RWPE1 (cell line): ENCODE measurements at places on chromosomes 3 and 15.
A peak's percentile ranks its signal among the peaks of the same experiment; 100 is the strongest.

DNA sequence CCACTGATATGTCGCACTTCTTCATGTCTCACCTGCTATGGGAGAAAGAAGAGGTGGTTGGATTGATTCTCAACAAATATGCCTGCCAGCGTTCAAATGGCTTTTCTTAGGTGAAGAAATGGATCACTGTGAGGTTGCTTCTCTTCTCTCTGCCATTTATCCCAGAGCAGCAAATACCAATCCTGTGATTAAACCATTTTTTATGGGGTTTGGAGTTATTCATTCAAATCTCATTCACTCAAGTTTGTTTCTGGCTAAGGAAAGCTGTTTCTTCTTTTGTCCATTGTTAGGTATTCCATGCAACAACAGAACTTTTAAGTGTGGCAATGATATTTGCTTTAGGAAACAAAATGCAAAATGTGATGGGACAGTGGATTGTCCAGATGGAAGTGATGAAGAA is 12.2 kb upstream of the C3orf52 start:
- DNase-seq: peak; percentile 34

GRCh38 chr15:44535523-44536301 is 1.2 kb upstream of the EIF3J start:
- peak; percentile 19 for DNase-seq

DNA sequence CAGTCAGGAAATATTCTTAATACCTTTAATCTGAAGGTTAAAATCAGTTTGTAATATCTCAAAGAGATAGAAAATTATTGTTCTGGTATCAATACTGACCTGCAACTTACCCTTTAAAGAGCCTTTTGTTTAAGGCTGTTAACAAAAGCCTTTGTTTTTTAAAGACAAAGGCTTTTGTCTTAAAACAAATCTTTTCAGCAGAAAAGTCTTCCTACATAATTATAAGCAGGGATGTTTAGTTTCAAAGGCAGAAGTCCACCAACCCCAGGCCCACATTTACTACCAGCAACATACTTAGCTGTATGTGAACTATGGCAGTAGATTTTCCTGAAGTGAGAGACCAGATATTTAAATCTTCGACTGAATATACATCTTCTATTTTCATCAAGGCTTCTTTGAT is 36.2 kb downstream of the SLC30A4 start:
- DNase-seq: no peak

- no peak for DNase-seq
Observed at GRCh38 chr3:13881536-13882410, 1.9 kb upstream of the WNT7A start.

DNA sequence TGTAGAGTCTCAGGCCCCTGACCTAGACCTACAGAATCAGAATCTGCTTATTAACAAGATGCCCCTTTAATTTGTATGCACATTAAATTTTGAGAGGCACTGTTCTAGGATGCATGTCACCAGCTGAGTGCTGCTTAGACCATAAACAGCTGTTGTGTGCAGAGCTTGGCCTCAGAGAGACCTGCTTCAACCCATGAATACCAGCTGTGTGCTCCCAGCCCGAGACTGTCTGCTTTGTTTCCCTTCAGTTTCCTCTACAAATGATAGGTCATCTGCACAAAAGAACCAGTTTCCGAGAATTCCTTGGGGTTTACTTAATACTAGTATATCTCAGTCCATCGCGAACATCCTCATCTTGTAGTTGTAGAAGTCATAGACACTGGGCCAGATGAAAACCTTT is 158.5 kb upstream of the PFN2 start:
- DNase-seq: no peak

- DNase-seq: no peak
Observed at GRCh38 chr3:55854494-55854893, 367.4 kb upstream of the WNT5A start.

DNA sequence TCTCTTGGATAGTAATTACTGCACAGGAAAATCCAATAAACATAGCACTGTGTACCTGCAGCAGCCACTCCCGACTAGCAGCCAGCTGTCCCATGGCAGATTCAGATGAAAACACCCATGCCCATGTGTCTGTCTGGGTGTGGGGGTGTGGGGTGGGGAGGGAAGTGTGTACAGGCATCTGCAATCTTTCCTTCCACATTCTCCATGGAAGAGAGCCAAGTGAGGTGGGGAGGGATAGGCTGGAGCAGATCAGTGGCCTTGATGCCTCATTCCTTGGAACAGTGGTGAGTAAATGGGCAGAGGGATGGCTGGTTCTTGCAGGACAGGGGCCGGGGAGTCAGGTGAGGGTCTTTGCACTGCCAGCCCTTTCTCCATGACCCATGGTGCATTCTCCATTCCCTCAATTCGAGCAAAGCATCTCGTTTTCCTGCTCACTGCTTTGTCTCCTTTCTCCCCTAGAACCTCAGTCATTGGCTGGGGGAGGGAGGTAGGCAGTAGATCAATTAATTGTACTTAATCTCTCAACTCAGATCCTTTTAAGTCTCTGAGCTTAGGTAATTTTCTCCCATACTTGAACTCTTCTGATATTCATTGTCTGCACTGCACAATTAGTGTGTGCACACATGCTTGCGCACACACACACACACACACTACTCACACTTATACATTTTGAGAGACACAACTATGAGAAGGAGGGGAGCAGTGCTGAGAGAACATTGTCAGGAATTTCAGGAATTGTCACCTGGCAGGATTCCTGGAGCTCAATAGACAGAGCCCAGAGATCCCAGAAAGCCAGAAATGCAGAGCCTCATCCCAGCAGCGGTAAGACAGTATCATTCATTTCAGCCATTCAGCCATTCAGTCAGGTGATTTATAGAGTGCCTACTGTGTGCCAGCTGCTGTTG is 31.9 kb downstream of the PDIA5 start:
- no peak for DNase-seq

- no peak for DNase-seq
Observed at GRCh38 chr3:86743233-86743632, 247.7 kb downstream of the VGLL3 start.

- peak; percentile 63 for DNase-seq
Observed at GRCh38 chr15:44157679-44158078, 37.4 kb downstream of the FRMD5 start.

DNA sequence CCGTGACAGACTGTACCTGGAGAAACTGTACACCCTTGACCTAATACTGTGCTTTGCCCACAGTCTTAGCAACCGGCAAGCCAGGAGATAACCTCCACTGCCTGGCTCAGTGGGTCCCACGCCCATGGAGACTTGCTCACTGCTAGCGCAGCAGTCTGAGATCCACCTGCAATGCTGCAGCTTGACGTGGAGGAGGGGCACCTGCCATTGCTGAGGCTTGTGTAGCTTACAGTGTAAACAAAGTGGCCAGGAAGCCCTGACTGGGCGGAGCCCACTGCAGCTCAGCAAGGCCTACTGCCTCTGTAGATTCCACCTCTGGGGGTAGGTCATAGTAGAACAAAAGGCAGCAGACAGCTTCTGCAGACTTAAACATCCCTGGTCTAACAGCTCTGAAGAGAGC is 189.3 kb downstream of the EDEM1 start:
- DNase-seq: no peak

GRCh38 chr3:10502185-10502880 is 3.1 kb downstream of the ATP2B2 start:
- no peak for DNase-seq

- DNase-seq: peak; percentile 34
Observed at GRCh38 chr3:9088441-9089353, 125.4 kb upstream of the RAD18 start.

DNA sequence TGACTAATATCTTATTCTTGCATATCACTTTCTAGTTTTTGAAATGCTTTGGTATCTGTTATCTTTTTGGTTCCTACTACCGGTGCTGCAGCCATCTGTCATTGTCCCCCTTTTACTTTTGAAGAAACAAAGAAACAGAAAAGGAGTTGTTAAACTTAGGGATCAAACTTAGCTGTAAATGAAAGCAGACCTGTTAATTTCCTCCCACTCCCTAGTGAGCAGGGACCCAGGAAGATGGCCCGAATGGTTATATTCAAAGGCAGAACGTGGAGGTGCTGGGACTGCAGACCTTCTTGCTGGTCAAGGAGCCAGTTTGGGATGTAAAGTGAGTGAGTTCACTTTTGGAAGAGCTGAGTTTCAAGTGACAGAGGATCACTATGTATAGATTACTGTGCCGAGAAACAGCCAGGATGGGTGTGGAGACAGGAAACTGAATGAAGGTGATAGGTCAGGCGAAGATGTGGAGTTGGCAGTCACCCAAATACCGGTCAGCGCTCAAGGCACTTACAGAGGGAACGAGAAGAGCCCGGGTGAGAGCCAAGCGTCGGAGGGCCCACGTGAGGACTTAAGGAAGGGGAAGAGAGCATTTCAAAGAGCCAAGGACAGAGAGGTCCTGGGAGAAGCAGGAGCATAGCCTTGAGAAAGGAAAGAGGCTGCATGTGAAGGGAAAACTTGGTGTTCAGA is 20.1 kb downstream of the KBTBD8 start:
- DNase-seq: peak; percentile 13

DNA sequence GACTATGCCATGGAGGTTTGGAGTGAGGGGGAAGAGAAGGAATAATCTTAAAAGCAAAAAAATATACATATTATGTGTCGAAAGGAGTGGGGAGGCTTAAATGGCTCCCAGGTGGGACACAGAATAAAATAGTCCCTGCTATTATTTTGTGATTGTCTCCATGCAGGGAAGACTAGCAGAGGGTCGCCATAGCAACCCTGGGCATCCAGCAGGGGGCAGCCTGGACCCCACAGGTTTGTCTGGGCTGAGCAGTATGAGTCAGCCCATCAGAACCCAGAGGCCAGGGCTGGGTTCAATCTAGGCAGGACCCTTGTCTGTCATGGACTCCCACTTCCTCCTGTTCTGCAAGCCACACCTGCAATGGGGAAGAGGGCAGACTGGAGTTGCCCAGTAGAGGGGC is 17.6 kb upstream of the LINGO1 start:
- DNase-seq: no peak

GRCh38 chr3:71805199-71805598 is 20.3 kb upstream of the PROK2 start:
- DNase-seq: no peak

DNA sequence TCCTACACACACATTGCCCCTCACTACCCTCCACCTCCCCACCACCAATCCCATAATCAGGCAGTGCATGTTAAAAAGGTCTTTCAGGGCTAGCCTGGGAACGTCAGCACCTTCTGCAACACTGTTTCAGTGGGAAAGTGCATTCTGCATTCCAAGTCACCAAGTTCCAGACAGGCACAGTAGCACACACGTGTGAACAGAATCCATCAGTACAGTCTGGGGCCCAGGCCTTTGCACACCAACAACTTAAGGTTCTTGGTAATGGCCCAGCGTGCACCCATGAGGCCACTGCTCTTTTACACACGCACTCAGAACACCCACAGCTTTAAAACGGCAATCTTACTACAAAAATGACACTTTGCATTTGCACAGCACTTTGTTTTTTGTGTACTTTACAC is 1.2 kb downstream of the ANXA2 start:
- DNase-seq: no peak

DNA sequence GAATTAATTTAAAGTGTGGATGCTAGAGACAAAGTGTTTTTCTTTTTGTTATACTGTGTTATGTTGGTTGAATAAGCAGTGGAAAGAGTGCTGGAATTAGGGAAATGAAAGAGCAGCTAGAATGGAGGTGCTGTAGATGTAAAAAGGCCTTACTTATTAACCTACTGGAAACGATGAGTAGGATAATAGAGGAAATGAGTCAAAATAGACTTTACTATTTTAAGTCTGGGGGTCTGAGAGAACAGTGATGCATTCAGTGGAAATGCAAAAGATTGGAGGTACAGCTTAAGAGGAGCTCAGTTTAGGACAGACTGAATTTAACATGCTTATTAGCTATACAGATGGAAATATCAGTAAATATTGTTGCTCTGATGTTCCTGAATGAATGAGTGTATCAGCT is 674.0 kb downstream of the OTOL1 start:
- DNase-seq: no peak

GRCh38 chr3:194632809-194633348 is 340 bp downstream of the TMEM44 start:
- DNase-seq: peak; percentile 41

GRCh38 chr15:100114100-100114499 is 227.7 kb downstream of the ADAMTS17 start:
- no peak for DNase-seq

- DNase-seq: no peak
Observed at GRCh38 chr3:79947957-79948356, 180.2 kb upstream of the ROBO1 start.

- no peak for DNase-seq
Observed at GRCh38 chr3:156488767-156489166, 66.2 kb downstream of the SSR3 start.

GRCh38 chr3:146163584-146163983 is 2.6 kb upstream of the PLOD2 start:
- DNase-seq: peak; percentile 79

- DNase-seq: no peak
Observed at GRCh38 chr15:95304151-95304946, 1026.2 kb upstream of the NR2F2 start.

DNA sequence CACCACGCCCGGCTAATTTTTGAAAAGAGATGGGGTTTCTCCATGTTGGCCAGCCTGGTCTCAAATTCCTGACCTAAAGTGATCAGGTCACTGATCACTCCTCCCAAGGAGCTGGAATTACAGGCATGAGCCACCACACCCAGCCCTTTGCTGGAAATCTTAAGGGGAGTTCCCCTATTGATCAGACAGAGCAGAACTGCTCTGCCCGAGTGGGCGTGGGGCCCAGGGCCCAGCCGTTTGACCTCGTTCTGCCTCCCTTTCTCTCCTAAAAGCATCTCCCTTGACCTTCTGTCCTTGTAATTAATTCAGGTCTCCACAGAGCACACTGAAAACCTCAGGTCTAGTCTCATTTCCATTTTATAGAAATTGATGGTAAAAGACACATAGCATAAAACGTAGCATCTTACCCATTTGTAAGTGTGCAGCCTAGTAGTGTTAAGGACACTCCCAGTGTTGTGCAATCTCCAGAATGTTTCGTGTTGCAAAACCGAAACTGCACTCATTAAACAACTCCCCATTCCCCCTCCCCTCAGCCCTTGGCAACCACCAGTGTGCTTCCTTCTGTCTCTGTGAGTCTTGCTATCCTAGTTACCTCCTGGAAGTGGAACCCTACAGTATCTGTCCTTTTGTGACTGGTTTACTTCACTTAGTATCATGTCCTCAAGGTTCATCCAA is 89.3 kb downstream of the SLCO3A1 start:
- peak; percentile 81 for DNase-seq

DNA sequence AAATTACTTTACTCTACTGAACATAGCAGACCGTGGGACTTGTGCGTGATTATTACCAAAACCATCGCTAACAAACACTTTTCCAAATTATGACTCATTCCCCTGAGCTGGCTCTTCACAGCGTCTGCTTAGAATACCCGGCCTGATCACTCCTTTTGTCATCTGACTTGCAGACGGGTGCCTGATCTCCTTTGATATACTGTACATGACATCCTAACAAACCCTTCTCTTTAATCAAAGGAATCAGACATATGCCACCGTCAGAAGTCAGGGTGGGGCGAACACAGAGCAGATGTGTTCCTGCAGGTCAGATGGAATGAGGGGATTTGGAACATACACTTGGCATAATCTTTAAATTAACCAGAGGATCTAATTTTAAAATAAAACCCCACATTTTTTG is 48.5 kb upstream of the SH3GL3 start:
- peak; percentile 46 for DNase-seq
